Mammary microvascular endothelial cell (primary cell): ENCODE measurements at places on chromosomes 2 and 18. TPM values are rescaled to one million over a fixed set of nuclear protein-coding genes. Genes with fewer than 3 reads are reported as not detected.

MAPK4 gene
- total RNA-seq = not detected in 2 replicates

HRH4 gene
- total RNA-seq = not detected in 2 replicates

STARD6 gene
- total RNA-seq = not detected in 2 replicates

KYNU gene
- total RNA-seq = 2.6 and 7.9 TPM in 2 replicates

CHRNG gene
- total RNA-seq = not detected in 2 replicates

RRM2 gene
- 149 and 173 TPM in 2 replicates for total RNA-seq

PPM1G gene
- 121 and 134 TPM in 2 replicates for total RNA-seq

REEP1 gene
- 0.40 and 1.0 TPM in 2 replicates for total RNA-seq

RND3 gene
- 56.6 TPM in 2 replicates for total RNA-seq

CIB4 gene
- not detected in 2 replicates for total RNA-seq

BOLL gene
- total RNA-seq = not detected in 2 replicates

RAX gene
- not detected in 2 replicates for total RNA-seq
